Umbilical cord (tissue), 2 donors: ENCODE measurements at places on chromosomes 12 and 14. TPM values are rescaled to one million over a fixed set of nuclear protein-coding genes. Genes with fewer than 3 reads are reported as not detected.

Gene GLT8D2
- 56.1 TPM for total RNA-seq

Gene TXNRD1
- 229 TPM for total RNA-seq

Gene TMPRSS12
- total RNA-seq = 1.9 TPM

Gene RIC8B
- 25.5 TPM for total RNA-seq

Gene GZMH
- not detected for total RNA-seq

DNA sequence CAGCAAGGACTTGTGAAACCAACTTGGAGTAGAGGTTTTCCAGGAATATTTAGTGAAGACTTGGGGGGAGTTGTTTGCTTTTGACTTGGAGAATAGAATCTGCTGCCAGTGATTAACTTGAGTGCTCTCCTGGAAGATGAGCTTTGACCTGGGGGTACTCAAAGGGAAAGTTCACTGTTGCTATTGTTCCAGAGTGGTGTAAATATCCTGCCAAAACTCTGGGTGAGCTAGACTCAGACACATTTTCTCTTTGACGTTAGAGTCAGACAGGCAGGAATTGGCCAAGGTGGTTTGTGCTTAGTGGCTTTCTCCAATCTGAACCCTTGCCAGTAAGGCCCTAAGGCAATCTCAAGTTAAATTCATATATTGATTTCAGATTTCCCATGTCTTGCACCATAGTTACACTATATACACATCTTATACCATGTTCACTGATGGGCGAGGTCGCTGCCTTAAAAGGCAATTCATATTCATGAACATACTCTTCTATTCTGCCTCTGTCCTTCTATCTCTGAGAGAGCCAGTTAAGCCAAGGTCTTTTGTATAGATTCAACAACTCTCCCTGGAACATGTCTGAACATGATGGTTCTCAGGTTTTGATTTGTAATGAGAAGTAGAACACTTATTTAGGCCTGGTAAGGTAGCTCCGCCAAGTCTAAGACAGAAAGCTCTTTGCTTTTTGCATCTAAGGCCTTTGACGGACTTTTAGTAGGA lies 204.6 kb upstream of the SLC38A2 start:
- DNase-seq = no peak

DNA sequence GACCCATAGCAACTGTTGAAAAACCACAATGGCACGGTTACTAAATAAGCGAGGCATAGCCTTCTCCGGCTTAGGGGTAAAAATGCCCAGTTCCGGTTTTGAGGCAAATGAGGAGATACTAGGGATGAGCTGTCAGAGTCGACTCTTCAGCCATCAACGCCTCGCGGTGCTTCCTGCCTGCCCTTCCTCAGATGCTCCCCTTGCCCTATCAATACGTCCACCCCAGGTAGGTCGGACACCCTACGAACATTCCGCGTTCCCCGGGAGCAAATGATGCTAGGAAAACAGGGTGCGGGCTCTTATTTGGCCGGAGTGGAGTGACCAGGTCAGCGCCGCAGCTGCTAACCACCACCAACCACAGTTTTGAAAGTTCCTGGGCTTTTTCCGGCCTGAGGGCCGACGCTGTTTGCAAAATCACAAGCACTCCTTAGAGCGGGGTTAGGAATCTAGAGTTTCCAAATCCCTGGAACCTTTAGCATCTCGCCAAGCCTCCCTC lies 1.2 kb downstream of the SRSF9 start:
- DNase-seq = peak; percentile 43

GRCh38 chr14:67502867-67503266 lies 14.3 kb upstream of the TMEM229B start:
- no peak for DNase-seq

DNA sequence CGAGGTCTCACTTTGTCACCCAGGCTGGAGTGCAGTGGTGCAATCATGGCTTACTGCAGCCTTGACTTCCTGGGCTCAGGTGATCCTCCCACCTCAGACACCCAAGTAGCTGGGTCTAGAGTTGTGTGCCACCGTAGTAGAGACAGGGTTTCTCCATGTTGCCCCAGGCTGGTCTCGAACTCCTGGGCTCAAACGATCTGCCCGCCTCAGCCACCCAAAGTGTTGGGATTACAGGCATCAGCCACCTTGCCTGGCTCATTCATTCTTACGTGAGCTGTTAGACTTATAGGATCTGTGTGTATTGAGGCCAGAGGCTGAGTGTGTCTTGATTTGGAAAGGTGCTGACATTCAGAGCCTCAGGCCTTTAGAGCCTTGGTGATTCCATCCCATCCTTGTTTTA lies 128.1 kb downstream of the SLC25A47 start:
- DNase-seq = no peak

DNA sequence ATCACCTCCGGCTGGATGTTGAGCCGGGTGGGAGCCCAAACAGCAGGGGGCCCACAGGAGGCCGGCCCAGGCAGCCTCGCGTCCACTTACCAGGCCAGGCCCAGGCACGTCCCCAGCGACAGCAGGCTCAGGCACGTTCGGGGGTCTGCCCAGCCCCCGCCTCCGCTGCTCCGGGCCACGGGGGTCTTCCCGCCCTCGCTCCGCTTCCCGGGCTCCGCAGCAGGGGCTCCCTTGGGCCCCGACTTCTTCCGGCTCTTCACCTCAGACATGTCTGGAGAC lies 216 bp downstream of the IKBIP start:
- no peak for DNase-seq

GRCh38 chr14:39812532-39813320 lies 380.5 kb upstream of the FBXO33 start:
- DNase-seq = no peak

DNA sequence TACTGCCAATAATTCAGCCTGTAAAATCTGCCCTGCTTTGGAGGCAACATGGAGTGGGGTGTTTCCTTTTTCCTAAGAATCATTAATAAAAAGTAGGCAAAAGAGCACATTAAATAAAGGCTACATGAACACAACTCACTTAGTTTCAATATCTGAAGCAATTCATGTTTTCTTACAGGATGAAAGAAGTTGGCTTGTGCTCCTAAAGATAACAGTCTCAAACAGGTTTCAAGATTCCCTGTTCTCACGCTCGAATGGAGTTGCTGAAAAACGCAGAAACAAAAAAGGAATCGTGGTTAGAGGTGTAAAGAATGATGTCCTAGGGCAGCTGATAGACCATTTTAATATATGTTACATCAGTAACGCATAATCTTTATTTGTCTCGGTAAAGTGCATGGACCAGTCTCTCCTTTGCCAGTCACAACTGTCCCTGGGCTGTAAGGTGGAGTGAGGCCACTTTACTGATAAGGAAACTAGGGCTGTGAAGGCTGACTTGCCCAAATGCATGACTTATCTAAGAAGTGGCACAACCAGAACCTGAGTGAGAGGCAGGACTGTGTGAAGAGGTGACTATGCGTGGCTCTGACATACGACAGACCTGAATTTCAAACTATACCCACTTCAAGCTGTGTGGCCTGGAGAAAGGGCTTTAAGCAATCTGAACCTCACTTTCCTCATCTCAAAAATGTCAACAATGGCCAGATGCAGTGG lies 12.6 kb downstream of the GIT2 start:
- DNase-seq = no peak

DNA sequence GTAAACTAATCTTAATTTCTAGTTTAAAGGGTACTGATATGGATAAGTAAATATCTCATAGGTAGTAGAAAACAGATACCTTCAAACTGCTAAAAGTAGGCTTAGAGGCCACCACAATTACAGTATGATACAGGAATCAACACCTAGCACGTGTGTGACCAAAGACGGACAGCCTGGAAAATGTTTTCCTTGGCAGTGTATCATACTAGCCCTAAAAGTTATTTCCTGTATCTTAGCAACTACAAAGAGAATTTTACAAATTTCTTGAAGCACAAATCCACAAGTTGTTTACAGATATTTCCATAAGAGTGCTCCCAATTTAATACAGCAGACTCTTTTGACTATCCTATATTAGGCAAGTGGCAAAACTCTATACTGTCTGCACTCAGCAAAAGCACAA lies 106.0 kb downstream of the ITPR2 start:
- DNase-seq = no peak

- DNase-seq = no peak
Observed at GRCh38 chr14:105257464-105257863, 9.1 kb downstream of the BTBD6 start.

GRCh38 chr12:3038926-3039510 lies 38.2 kb upstream of the TSPAN9 start:
- no peak for DNase-seq

GRCh38 chr14:85533023-85533860 lies 3.3 kb downstream of the FLRT2 start:
- peak; percentile 97 for DNase-seq

- peak; percentile 65 for DNase-seq
Observed at GRCh38 chr14:73344319-73344718, 107.0 kb downstream of the PAPLN start.

DNA sequence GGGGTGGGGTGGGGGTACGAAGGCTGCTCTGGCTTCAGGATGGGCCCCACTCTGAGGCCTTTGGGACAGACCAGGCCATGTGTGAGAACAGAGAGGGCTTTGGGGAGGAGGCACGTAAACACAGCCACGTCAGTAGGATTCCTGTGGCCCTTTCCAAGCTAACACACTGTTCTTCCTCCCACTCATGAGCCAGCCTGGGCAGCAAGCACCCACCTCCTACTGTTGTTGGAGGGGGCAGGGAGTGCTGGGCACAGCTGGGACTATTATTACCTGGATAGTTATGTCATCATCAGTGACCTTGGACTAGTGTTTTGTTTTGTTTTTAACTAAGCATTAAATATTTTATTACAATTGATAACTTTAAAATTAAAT lies 5.3 kb downstream of the CHGA start:
- no peak for DNase-seq

DNA sequence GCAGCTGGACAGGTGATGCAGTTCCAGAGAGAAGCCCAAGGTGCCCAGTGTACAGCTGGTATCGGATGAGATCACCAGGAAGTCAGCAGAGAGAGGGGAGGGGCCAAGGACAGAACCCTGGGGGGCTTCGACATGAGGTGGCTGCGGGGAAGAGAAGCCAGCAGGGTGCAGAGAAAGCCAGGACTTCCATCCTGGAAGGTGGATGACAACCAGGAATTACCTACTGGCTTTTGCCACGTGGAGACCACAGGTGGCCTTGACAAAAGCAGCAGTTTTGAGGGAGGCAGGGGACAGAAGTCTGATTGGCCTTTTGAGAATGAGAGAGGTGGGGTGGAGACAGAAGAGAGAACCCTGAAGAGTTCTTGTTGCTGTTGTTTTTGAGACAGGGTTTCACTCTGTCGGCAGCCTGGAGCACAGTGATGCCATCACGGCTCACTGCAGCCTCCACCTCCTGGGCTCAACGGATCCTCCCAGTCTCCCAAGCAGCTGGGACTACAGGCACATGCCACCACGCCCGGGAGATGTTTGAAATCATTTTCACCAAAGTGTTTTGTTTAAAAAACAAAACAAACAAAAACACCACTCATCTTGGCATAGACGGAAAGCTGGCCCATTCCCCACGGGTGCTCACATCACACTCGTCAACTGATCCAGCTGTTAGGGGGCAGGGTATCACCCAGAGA lies 35.2 kb downstream of the CDC42BPB start:
- no peak for DNase-seq

DNA sequence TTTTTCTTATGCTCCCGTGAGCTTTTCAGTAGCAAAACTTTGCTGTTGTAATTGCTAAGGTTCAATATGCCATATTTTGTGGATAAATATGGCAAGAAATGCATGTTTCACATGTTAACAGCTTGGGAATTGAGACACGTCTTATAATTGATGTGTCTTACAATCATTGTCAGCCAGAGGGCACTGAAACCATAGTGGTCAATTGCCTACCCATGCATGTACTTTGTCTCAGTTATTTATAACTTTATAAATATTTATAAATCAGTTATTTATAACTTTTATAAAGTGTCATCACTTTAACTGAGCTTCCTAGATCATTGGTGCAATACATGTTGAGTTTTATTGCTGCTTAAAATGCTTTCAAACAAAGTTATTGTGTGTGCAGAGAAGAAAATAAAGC lies 82.0 kb downstream of the CATSPERB start:
- DNase-seq = peak; percentile 26

DNA sequence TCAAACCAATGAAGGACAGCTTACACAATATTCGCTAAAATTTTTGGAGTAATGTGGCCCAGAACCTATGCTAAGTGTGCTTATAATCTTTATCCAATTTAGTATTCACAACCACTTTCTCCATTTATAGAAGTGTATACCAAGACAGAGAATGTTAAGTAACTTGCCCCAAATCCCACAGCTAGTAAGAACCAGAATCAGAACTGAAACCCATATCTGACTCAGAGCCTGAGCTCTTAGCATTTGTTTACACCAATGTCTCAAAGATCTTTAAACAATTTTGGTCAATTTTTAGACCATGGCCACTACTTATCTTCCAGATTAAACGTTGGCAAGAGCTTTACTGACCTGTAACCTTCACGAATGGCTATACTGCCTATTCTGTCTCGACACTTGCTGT lies 53.0 kb downstream of the PAPLN start:
- no peak for DNase-seq

DNA sequence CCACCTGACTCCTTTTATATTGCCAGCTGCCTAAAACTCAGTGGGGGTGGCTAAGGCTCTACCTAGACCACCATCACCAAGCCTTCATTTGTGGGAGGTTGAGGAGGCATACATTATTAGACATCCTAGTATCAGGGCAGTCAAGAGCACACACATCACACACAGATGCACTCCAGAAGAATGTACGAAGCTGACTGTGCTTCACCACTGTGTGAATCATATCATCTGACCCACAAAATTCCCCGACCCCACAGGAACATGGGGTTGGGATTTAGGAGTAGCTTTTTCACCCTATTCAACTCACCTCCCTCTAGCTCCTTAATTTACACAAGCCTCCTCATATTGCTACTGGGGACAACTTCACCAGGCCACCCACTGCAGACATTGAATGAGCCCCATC lies 64.8 kb upstream of the BDKRB2 start:
- no peak for DNase-seq

DNA sequence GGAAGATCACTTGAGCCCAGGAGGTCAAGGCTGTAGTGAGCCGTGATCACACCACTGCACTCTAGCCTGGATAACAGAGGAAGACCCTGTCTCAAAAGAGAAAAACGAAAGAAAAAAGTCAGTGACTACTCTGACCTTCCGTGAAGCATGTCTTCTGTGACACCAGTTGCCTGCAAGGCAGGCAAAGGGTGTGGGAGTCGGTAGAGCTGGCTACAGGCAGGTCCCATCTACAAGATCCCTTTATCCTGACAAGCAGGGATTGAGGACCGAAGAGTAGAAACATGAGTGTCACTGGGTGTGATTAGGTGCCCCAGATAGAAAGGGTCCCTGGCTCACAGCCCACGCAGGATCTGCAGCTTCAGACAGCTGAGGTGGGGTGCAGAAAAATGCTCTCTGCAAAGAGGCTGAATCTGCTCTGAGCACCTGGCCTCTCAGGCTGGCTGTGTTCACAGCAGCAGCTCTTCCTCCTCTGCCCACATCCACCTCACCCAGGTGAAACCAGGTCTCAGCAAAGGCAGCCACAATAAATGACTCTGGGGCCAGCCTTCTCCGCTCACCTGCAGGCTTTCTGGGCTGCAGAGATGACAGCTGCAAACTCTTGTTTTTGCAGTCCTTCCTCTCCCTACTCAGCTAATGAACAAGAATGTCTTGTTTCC lies 28.6 kb upstream of the HSP90B1 start:
- no peak for DNase-seq

GRCh38 chr14:56902385-56902784 lies 92.1 kb upstream of the OTX2 start:
- DNase-seq = no peak
